Esophagus muscularis mucosa (tissue), 4 donors: ENCODE measurements at places on chromosomes 1 and 21.

- H3K4me3 ChIP-seq: no peak overlapping the region
- no peaks in the 10 kb centered on the region for H3K36me3 ChIP-seq
- no peak overlapping the region for H3K27ac ChIP-seq
- no peaks in the 10 kb centered on the region for H3K27me3 ChIP-seq
- H3K4me1 ChIP-seq: no peaks in the 10 kb centered on the region
- no peak for DNase-seq
Observed at GRCh38 chr1:159791461-159791860, 10.7 kb downstream of the DUSP23 start.

DNA sequence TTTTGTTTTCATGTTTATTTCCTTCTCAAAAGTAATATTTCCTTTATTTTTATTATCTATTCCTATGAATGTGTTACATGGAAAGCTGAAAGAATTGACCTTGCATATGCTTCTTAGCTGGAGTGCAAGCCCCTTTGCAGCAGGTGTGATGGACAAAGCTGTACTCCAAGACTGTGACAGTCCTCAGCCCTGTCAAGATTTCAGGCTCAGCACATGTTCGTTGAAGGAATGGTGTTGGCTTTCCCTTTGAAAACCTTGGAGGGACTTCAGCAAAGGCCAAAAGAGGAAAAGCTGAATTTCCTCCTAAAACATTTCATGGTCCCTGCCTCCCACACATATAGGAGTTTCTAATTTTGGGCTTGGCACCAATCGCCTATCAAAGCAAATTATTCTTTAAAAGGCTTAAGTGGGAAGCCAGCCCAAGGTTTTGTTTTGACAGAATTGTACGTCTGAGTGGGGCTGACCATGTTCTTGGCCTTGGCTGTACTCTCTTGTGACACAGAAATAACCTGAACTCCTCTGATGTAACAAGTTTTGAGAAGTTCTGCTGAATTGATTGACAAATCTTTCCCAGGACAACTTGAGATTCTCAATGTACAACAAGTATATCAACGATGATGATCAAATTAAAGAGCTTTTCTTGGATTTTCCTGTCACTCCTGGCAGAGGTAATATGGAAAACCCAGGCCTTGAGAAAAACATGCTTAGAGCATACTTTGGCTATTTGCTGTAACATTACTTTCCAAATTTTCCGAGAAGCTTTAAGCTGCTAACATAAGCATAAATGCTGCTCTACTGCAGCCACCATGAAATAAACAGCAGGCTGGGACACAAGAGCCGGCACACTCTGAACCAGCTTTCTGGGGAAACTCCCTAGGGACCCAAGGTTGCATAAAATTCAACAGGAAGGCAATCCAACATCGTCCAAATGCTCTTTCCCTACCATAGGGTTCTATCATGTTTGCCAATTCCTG, 135.7 kb upstream of the ZNF648 start:
- no peak overlapping the region for H3K4me3 ChIP-seq
- H3K36me3 ChIP-seq: no peaks in the 10 kb centered on the region
- H3K27ac ChIP-seq: peak overlapping the region; percentile 74
- no peaks in the 10 kb centered on the region for H3K27me3 ChIP-seq
- no peak for DNase-seq
- H3K4me1 ChIP-seq: peaks cover 52% of the 10 kb centered on the region

DNA sequence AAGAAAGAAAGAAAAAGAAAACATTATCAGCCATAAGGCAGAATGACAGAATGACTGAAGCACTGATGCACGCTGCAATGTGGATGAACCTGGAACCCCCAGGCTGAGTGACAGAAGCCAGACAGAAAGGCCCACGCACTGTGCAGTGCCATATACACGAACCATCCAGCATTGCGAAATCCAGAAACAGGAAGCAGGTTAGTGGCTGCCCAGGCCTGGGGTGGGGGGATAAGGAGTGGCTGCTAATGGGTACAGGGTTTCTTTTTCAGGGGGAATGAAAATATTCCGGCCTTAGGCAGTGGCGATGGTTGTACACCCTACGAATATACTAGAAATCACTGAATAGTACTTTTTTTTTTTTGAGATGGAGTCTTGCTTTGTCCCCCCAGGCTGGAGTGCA, 57.0 kb downstream of the CHD5 start:
- peaks cover 4% of the 10 kb centered on the region for H3K36me3 ChIP-seq
- DNase-seq: no peak
- H3K27ac ChIP-seq: no peak overlapping the region
- peaks cover 11% of the 10 kb centered on the region for H3K4me1 ChIP-seq
- H3K4me3 ChIP-seq: no peak overlapping the region

DNA sequence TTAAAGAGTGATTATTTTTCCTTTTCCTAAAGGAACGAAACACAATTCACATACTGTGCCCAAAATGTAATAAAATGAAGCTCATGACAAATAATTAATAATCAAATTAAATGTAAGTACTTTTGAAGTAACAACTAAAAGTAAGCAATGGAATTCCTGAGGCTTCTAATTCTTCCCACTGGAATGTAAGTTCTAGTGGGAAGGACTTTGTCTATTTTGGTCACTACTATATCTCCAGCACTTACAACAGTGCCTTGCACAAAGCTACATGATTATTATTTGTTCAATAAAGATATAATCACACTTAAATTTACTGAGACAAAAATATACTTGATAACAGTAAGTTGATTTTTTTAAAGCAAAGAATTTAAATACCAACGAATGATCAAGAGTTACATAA, 128.8 kb downstream of the COQ8A start:
- no peak overlapping the region for H3K4me3 ChIP-seq
- H3K4me1 ChIP-seq: no peaks in the 10 kb centered on the region
- H3K27ac ChIP-seq: no peak overlapping the region
- no peak for DNase-seq

- H3K27ac ChIP-seq: peak overlapping the region; percentile 53
- no peaks in the 10 kb centered on the region for H3K27me3 ChIP-seq
- H3K4me1 ChIP-seq: peaks cover 22% of the 10 kb centered on the region
- H3K4me3 ChIP-seq: no peak overlapping the region
Observed at GRCh38 chr1:206495493-206496046, 11.8 kb upstream of the RASSF5 start.
